ENCODE measurements at places on chromosomes 2 and 18.
A peak's percentile ranks its signal among the peaks of the same experiment; 100 is the strongest.

- DNase-seq = no peak
Measured at GRCh38 chr2:8676191-8676920, 5.5 kb upstream of the ID2 start.

DNA sequence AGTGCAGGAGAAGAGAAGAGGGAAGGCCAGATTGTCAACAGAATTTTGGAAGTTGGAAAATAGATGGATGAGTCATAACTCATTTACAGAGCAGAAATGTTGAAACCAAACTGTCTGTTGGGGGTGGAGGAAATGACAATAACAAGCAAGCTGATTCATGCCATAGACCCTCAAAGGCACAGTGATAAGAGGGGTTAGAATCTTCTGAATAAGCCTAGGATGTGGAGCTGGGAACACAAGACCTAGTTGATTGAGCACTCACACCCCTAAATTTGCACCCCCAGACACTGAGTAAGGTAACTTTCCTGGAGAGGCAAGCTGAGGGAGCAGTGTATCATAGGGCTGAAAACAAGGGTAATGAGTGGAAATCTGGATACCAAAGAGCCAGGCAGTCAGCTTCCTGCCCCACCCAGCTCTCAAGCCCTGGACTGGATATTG is 141.4 kb downstream of the SCG2 start:
- DNase-seq = no peak

- DNase-seq = no peak
Measured at GRCh38 chr2:17068021-17068420, 402.4 kb upstream of the CYRIA start.

DNA sequence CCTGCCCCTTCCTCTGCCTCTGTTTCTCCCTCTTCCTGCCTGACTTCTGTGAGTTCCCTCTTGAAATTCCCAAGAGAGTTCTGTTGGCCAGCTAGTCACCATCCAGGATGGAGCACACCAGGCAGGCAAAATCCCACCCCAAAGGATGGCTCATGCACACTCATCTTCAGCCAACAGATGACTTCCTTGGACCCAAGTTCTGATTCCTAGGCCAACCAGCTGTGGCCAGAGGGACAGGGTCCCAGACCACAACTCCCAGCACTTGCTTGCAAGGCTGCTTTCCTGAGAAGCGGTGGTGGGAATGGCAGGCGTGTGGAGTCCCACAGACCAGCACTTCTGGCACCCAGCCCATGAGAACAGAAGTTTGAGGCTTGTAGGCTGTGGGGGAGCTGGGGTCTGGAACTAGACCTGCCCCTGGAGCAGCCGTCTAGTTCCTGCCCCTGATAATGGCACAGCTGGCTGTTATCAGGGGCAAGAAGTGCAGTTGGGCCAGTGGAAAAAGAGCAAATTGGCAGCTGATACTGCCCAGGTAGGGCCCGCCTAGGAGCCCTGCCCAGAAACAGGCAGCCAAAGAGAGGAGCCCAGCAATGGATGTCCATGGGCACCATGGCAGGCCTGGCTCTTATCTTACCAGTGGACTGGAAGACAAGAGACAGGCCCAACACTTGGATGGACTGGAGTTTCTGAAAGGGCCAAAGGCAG is 56.7 kb downstream of the CYP26B1 start:
- no peak for DNase-seq

DNA sequence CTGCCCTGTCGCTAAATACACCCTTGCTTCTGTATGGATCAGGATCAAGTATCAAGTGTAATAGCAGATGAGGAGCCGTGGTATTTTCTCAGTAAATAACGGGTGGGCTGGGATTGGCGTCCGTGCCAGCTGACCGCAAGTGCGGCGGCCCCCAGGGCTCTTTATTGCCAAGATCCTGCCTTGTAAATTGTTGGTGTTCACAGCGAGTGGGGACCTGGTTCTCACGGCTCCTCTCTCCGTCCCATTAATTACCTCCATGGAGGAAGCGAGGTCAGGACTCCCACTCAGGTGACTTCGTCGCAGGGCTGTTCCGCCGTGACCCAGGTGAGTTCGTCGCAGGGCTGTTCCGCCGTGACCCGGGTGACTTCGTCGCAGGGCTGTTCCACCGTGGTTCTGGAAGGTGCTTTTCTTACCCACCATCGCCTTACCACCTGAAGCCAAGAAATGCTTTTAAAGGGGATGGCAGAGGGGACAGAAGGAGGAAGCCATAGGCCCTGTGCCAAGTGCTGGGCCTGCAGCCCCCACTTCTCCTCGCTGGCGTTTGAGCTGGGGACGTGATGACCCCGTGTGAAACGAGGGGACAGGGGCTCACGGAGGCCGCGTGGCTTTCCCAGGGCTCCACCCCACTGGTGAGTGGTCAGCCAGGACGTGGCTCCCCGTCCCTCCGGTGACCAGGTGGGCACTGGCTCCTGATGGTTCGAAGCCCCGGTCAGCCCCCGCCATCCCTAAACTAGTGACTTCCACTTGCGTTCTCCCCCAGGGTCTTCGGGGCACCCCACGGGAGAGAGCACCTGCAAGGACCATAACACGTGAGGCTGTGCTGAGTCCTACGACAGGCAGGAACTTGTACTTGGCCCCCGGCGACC is 118.4 kb downstream of the TWIST2 start:
- DNase-seq = no peak

GRCh38 chr2:187395276-187396015 is 52.6 kb downstream of the CALCRL start:
- no peak for DNase-seq

- DNase-seq = no peak
Measured at GRCh38 chr18:57901825-57902589, 98.9 kb upstream of the ATP8B1 start.

GRCh38 chr2:26136451-26136850 is 36.4 kb upstream of the GAREM2 start:
- DNase-seq = no peak

- DNase-seq = no peak
Measured at GRCh38 chr2:180829261-180829660, 151.1 kb upstream of the UBE2E3 start.

- no peak for DNase-seq
Measured at GRCh38 chr2:71863396-71863795, 284.3 kb downstream of the CYP26B1 start.

GRCh38 chr2:136764452-136765255 is 691 bp upstream of the THSD7B start:
- DNase-seq = no peak

- no peak for DNase-seq
Measured at GRCh38 chr2:137000811-137001210, 235.5 kb downstream of the THSD7B start.

DNA sequence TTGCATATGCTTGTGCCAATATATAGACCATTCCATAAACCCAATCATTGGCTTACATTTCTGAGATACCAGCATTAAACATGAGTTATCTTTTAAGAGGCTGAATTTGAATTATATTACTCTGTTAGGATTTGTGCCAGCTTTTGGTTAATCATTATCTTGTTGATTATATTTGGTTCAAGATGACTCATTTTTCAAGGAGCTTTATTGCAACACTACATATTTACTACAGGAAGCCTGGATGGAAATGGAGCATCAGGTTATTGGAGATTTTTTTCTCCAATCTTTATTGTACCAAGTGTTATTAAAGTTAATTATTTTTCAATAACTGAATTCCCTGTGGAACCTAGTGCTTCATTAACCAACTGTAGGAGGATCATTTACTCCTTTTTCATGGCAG is 26.4 kb downstream of the EML4 start:
- DNase-seq = no peak

DNA sequence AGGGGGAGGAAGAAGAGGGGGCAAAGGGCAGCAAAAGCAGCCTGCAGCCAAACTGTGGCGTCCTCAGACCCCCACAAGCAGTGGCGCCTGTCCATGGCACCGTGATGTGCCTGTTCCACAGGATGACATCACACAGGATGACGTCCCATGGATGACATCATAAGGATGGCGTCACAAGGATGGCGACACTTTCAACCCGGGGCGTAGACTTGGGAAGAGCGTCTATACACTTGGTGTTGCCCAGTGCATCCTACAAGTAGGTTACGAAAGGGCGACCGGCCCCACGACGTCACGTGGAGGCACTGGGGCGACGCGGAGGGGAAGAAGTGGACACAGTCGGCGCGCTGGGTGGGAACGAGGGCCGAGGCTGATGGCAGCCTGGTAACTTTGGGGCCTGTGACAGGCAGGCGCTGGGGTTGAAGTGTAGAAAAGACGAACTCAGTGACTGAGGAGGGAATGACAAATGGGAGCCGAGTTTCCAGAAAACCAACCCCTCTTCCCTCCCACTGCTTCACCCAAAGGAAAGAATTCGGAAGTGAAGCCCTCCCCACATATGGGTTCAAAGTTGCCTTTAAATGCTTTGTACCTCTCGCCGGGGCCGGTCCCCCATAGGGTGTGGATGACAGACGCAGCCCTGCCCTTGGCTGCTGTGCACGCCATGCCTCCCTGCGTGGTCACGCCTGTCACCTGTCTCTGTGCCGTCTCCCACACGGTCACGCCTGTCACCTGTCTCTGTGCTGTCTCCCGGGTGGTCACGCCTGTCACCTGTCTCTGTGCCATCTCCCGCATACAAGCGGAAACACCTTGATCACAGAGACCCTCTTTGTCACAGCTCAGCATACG is 13.4 kb upstream of the KCNG2 start:
- DNase-seq = no peak

- peak; percentile 21 for DNase-seq
Measured at GRCh38 chr2:110674620-110675555, 3.0 kb downstream of the BUB1 start.

DNA sequence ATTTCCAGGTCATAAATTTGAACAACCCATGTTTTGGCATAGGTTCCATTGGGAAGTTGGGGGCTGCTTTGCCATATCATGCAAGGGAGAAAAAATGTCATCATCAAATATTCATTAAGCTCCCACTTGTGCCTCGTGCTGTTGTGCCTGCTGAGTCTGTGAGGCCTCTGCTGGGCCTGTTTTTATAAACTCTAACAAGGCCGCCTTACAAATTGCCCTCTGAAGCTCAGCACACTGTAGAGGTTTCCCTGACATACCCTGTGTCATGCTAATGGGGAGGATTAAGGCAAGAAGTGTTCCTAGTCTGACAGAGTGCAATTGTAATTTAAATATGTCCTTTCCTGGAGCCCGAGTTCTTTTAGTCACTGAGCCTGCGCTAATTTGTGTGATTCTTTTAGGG is 17.6 kb downstream of the OSBPL6 start:
- DNase-seq = no peak

DNA sequence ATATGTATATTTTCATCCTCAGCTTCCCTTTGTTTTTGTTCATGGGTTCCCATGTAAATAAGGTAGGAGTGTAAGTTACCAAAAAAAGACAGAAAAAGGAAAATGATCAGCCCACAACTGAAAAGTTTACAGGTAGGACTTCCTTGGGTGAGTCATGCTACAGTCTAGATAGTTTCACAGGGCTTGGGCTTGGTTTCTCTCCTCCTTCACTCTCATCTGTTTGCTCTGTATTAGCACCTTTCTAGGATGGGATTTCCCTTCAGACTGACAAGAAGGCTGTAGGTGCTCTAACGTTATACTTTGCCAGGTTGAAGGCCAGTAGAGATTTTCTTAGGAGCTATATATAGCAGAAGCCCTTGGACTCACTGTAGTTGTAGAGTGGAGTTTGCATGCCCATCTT is 57.9 kb downstream of the FAM171B start:
- no peak for DNase-seq

- DNase-seq = no peak
Measured at GRCh38 chr2:177296040-177296439, 31.5 kb upstream of the NFE2L2 start.

- no peak for DNase-seq
Measured at GRCh38 chr2:138115666-138116065, 151.4 kb downstream of the HNMT start.
